ENCODE measurements at places on chromosomes 7 and 10.
A peak's percentile ranks its signal among the peaks of the same experiment; 100 is the strongest.

GRCh38 chr10:52256832-52257691 lies 57.0 kb upstream of the DKK1 start:
- DNase-seq: no peak

GRCh38 chr7:118232837-118233236 lies 8.3 kb downstream of the ANKRD7 start:
- DNase-seq: no peak

- DNase-seq: no peak
Observed at GRCh38 chr10:35684586-35684985, 42.5 kb upstream of the FZD8 start.

GRCh38 chr7:120272701-120273475 lies at the start of gene KCND2:
KCND2 (plus strand) TSS chr7:120273175.
- DNase-seq: peak; percentile 9

DNA sequence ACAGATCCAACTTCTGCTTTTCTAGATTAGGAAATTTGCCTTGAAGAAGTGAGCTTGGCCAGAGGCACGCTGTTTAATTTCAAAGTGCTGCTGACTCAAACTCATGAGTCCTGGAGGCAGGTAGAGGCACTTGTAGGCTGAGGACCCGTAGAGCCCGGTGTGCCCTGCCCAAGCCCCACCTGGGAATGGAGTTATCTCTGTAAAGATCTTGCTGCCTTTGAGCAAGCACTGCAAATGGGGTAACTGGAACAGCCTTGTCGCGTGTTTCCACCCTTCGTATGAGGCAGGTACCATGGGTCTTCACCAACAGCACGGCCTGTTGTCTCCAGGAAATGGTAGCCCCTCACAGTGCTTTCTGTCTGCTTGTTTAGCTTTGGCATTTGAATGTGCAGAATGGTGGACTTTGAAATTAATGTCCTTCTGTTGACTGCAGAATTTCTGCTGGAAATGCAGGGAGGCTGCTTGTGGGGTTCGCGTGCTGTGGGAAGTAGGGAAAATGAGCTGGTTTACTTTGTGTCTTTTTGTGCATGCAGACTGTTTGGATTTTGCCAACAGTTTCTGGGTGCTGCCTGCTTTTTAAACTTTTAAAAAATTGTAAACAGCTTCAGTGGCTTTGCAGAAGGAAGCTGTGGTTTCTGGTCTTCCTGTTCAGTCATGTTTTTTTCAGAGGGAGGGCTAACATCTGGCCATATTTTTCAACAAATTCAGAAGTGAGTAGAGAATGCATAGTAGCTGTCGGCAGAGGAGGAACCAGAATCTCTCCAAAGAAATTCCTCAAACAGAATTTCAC lies 27.2 kb downstream of the CCM2 start:
- DNase-seq: no peak

GRCh38 chr7:64887756-64888508 lies 15.1 kb upstream of the ZNF273 start:
- DNase-seq: no peak

DNA sequence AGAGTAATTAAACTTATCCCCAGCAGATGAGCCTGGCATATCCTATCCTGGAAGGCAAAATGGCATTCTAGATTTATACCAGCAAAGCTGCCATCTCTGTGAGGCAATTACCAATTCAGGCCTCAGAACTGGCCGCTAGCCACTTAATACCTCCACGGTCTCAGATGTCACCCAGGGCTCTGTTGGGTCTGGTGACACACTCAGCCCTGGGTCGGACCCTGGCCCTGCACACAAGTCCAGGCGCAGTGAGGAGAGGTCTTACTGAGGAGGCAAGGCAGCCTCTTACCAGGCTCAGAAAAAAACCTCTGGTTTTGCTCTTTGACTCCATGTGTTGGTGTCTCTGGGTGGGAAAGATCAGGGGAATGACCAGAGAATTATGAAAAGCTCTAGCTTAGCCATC lies 186.6 kb downstream of the EMX2 start:
- no peak for DNase-seq

GRCh38 chr10:101258179-101258885 lies 29.1 kb upstream of the LBX1 start:
- DNase-seq: no peak

GRCh38 chr10:3832022-3832786 lies 47.2 kb upstream of the KLF6 start:
- DNase-seq: no peak

- no peak for DNase-seq
Observed at GRCh38 chr10:13165177-13165576, 3.8 kb downstream of the MCM10 start.

GRCh38 chr7:113122744-113123143 lies 4.4 kb upstream of the SMIM30 start:
- DNase-seq: no peak

All from BE2C (cell line).